Activated CD4-positive, alpha-beta T cell treated with anti-CD3 and anti-CD28 coated beads for 1 hour (primary cell): ENCODE measurements at places on chromosomes 16 and 17.

DNA sequence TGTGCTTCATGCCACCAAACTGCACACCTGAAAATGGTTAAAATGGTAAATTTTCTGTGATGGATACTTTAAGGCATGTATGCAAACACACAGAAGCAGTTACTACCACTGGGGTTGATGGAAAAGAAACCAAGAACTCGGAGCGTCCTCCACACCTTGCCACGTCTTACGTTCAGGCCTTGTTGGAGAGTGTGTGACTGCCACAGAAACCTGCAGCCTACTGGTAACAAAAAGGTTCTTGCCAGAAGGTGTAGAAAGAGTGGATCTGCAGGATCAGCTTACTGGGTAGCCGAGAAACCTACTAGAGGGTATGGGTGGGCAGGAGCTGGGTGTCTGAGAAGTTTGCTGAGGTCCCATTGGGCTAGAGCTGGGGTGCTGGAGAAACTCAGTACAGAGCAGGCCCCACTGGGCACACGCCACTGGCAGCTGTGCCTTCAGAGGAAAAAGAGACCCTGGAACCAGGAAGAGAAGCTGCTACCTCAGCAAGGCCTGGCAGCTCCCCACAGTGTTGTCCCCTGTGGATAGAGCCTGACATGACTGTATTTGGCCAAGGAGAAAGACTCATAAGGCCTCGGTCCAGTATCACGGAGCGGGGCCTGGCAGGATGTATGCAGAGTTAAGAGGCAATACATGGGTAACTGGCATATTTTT, 204.6 kb downstream of the SEC14L1 start:
- peak; percentile 3 for DNase-seq

DNA sequence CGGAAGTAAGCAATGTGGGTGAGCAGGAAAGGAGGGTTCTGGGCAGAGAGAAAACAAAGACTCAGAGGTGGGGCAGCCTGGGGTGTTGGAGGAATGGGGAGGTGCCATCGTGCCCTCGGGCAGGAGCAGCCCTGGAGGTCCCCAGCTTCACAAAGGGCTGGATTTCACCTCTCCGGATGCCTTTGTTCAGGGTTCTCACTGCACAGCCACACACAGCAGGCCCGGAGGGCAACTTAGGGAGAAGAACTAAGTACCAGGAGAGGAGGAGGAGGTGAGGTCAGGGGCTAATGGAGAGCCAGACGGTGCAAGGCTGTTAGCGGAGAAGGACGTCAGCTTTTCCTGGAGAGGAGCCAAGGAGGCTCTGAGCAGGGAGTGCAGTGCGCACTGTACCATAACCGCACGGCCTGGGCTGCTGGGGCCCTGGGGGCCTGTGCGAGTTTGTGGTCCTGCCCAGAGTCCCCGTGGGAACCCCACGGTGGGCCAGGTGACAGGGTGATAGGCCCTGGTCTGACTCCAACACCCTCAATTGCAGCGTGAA, 9.3 kb downstream of the ARRB2 start:
- no peak for DNase-seq

GRCh38 chr16:11570806-11571205, 15.9 kb downstream of the LITAF start:
- DNase-seq = no peak

DNA sequence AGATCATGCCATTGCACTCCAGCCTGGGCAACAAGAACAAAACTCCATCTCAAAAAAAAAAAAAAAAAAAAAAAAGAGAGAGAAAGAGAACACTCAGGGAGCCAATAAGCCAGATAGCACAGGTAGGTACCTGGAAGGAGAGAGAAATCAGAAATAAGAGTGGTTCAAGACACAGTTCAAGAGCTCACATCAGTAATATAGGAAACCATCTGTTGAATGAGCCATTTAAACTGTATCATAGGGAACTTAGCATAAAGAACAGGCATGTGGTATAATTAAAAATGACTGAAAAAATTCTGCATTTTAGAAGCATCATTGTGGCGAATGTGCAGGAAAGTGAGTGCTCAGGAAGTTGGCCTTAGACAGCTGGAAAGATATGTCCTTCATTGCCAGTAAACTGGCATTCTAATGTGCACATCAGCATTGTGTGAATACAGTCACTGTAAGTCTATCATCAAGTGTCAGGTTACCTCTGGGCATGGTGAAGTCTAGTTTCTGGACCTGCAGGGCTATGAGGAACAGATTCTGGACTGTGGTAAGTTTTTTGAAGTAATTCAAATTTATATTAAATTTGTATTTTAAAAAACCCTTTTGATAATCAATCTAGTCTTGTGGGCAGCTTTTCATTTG, 20.4 kb downstream of the KRT12 start:
- DNase-seq = no peak

GRCh38 chr17:73785496-73785895, 141.3 kb upstream of the SDK2 start:
- DNase-seq = no peak

DNA sequence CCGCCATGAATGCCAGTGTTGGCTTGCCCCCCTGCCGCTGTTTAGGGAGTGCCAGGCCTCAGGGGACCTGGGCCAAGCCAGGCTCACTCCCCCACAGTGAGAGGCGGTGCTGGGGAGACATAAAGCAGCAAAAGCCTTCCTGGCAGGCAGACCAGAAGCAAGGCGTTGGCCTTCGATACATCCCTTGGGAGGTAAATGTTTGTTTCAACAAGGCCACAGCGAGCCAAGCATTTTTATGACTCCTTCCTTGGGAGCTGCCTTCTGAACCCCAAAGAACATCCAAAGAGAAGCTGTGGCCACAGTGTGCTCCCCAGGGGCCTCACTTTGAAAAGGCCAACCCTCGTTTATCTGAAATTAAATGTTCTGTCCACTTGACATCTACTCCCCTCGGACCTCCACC, 119.7 kb upstream of the CIBAR2 start:
- no peak for DNase-seq

DNA sequence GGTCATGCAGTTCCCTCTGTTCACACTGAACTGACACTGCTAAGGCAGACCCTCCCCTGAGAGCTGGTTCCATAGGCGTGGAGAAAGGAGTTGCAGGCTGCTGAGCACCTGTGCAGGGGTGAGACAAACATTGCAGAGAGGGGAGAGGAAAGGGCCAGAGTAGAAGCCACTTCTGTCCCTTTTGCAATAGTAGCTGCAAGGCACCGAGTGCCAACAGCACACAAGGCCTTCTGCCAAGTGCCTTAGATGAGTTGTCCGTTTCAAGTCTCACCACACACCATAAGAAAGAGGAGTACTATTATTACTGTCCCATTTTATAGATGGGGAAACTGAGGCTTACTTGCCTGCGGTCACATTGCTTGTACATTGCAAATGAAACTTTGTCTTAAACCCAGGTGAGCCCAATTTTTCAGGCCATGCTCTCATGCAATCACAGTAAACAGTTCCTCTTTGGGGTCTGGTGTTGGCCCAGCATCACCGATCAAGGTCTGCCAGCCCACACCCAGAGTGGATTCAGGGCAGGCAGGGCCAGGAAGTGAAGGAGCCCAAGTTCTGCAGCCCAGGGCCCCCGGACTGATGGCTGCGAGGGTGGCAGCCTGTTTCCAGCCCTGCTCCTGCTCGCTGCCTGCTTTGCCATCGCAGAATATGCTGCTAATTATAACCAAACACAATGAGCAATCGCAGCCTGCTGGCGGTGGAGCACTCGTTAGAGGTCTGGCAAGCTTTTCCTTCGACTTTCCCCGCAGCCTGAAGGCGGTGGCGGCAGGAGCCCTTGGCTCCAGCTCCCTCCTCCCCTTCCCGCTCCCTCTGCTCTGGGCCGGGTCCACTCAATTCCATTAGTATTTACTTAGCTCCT, 36.8 kb upstream of the DYNLL2 start:
- DNase-seq = no peak

DNA sequence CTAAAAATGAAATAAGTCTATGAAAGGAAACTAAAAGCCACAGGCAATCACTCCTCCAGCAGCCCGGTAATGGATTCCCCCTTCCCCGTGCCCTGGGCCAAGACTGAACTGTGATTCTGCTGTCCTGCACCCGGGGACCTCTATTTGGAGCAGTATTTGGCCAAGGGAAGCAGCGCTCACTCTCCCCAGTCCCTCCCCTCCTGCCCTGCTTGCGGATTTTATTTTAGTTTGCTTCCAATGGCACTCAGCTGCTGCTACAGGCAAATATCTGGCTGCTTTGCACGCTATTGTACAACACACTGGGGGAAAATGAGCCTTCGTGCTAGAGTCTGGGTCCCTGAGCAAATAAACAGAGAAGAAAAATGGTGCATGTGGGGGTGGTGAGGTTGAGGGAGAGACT, 975.7 kb upstream of the RBFOX1 start:
- DNase-seq = no peak

GRCh38 chr17:6489016-6489550, 44.8 kb downstream of the PIMREG start:
- DNase-seq = no peak

GRCh38 chr16:26133416-26134093, 441.8 kb downstream of the HS3ST4 start:
- DNase-seq = no peak
